Activated gamma-delta T cell treated with Interleukin-2 at 50 U/mL for 16 hours (primary cell): ENCODE measurements at places on chromosomes 5 and 9.

- no peak for DNase-seq
Observed at GRCh38 chr9:132274861-132275260, 79.9 kb downstream of the SETX start.

DNA sequence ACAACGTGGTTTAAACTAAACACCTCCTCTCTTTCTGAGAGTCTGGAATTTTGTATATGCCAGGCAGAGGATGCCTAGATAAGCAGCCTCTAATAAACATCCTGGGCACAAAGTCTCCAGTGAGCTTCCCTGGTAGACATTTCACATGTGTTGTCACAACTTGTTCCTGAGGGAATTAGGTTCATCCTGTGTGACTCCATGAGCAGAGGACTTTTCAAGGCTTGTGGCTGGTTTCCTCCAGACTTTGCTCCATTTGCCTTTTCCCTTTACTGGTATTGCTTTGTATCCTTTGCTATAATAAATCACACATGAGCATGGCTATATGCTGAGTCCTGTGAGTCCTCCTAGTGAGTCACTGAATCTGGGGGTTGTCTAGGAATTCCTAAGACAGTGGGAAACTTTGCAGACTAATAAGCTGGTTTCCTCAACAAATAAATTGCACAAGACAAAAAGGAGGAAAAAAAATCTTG is 77.4 kb downstream of the NR2F1-AS1 start:
- DNase-seq = no peak

- no peak for DNase-seq
Observed at GRCh38 chr5:169970911-169971765, 9.2 kb downstream of the INSYN2B start.

DNA sequence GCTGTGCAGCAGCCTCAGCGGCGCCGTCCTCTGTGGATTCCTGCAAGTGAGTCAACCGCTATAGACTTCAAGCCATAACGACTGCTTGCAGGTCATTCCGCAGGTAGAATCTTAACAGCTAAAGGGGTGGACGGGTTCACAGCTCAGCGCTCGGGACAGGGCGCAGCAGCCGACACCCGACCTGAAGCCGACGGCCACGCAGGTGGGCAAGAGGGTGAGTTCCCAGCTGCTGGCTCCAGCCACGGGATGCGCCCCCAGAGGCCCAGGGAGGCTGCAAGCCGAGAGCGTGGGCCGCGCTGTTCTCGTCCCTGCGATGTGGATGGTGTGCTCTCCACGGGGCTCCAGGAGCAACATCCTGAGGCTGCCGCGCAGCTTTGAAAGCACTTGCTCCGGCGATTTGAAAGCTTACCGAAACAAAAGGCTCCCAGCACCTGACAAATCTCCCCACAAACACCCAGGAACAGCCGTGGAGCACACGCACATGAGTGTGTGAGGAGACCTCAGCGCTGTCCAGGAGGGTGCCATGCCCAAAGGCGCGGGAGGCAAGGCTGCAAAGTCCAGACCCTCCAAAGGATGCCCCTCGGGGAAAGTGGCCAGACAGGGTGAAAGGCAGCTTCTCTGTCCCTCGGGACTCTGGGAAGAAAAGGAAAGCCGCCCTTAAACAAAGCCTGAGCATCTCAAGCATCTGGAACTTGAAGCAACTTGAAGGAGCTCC is 48.7 kb downstream of the EXD3 start:
- DNase-seq = no peak

DNA sequence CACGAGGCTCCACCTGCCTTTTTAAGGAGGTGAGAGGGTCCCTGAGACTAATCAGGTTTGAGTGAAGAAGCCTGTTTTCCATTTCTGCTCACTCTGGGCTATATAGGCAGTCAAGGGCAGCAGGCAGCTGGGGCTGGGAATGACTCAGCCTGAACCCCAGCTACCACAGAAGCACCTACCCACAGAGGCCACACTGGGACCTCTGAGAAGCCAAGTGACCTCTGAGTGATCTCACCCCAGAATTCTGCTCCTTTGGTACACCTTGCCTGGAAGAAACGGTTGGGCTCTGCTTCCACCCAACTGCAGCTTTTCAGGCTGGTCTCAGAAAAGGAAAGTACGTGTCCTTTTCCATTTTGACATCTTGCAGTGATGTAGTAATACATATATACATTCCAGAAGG is 6.8 kb downstream of the FAM219A start:
- DNase-seq = no peak

DNA sequence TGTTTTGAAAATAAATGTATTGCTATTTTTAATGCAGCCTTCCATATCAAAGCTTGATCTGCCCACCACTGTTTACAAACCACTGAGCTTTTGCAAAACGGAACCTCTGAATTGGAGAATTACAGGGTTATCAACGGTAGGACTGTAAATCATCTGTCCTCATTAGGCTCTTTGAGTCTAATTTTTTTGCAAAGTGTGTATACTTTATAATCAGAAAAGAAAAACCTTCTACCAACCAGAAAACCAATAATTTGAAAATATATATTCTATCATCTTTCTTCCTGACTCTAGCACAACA is 6.8 kb upstream of the SLC2A8 start:
- no peak for DNase-seq

- no peak for DNase-seq
Observed at GRCh38 chr5:161547738-161548486, 1.4 kb upstream of the GABRB2 start.

- DNase-seq = no peak
Observed at GRCh38 chr9:18905883-18906629, 127.0 kb downstream of the SAXO1 start.

- no peak for DNase-seq
Observed at GRCh38 chr9:83473488-83473971, 64.7 kb downstream of the FRMD3 start.

DNA sequence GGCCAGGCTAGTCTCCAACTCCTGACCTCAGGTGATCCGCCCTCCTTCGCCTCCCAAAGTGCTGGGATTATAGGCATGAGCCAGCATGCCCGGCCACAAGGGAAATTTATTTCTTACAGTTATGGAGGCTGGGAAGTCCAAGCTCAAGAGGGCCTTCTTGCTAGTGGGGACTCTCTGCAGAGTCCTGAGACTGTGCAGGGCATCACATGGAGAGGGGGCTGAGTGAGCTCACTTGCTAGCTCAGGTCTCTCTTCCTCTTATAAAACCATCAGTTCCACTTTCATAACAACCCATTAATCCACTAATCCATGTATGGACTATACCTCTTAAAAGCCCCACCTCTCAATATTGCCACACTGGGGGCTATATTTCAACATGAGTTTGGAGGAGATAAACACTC is 5.1 kb upstream of the SPIN1 start:
- no peak for DNase-seq

DNA sequence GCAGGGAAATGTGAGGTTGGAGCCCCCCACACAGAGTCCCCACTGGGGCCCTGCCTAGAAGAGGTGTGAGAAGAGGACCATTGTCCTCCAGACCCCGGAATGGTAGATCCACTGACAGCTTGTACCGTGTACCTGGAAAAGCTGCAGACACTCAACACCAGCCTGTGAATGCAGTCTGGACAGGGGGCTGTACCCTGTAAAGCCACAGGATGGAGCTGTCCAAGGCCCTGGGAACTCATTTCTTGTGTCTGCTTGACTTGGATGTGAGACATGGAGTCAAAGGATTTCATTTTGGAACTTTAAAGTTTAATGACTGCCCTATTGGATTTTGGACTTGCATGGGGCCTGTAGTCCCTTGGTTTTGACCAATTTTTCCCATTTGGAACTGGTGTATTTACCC is 535.0 kb upstream of the MEF2C start:
- DNase-seq = no peak

DNA sequence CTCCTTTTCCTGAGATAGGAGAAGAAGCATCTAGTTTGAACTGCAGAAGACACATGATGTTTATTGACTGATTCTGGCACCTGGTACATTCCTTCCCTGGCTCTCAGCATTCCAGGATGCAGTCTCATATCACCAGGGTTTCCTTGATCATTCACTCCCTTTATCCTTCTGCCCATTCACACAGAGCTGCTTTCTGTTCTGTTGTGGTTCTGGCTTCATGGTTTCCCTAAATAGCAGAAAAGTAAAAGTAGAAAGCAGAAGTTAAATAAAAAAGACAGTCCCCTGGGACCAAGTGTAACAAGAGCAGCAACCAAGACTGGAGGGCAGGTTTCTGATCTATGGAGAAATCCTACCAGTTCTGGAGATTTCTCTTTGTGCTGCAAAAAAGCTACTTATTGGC is 3.2 kb downstream of the IFNA8 start:
- no peak for DNase-seq

DNA sequence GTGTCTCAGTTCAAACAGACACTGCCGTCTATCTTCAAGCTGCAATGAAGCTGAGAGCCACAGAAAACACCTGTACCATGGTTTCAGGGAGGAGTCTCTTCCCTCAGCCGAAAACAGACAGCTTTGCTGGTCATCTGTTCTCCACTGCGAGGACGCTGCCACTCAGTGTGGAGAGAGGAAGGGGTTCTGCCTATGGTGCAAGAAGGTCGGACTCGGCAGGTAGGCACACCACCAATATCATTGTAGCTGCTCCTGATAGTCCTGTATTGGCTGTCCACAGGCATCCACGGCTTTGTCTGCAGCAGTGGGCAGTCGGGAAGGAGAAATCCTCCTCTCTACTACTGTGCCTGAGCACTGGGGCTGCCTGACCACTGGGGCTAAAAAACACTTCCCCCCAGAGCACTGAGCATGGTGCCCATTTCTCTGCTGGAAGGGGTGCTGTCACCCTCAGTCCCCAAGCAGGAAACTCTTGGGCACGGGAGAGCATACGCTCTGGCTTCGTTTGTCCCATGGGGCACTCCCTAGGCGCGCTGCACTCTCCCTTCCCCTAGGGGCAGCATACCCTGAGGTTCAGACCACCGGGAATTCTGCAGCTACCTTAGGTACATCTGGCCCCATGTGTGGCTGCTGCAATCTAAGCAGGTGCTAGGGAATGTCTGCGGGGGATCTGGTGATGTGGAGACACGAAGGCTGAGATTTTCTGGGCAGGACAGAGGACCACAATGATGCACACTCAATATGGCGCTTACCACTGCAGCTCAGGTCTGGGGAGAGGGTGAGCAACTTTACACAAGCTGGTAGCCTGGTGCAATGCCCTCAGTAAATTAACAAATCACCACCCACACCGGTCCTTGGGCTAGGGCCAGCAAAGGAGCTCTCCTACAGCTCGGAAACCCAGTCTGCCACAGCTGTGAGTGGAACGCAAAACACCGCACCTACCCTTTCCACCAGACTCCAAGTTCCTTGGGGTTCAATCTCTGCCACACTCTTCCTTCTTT is 880.9 kb upstream of the SEMA6A start:
- DNase-seq = no peak

- DNase-seq = no peak
Observed at GRCh38 chr9:26260238-26260637, 582.0 kb upstream of the TUSC1 start.

GRCh38 chr5:116046261-116046660 is 14.0 kb downstream of the ARL14EPL start:
- no peak for DNase-seq
